ENCODE measurements at places on chromosomes 16 and 17.
A peak's percentile ranks its signal among the peaks of the same experiment; 100 is the strongest.

GRCh38 chr17:64097196-64097936, 32.6 kb downstream of the ERN1 start:
- DNase-seq, result no peak
- no peak overlapping the region for H3K4me3 ChIP-seq
- no peaks in the 10 kb centered on the region for H3K27me3 ChIP-seq
- peaks cover 20% of the 10 kb centered on the region for H3K36me3 ChIP-seq
- peak overlapping the region; percentile 14 for H3K27ac ChIP-seq

DNA sequence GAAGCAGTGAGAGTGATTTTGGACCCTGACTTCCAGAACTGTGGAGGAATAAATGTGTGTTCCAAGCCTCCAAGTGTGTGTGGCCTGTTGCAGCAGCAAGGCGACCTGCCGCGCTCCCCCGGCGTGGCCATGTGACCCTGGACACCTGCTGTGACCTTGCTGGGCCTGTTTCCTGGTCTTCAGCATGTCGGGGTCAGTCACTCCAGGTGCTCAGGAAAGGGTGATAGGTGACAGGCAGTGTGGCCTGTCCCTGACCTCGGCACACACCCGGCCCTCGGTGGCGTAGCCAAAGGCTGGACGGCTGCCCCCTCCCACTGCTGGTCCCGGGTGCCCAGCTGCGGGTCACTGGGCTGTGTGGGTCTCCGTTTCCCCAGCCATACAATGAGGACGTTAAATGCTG, 31.8 kb upstream of the ZNF469 start:
- H3K27me3 ChIP-seq, result no peaks in the 10 kb centered on the region
- H3K36me3 ChIP-seq, result no peaks in the 10 kb centered on the region
- no peak overlapping the region for H3K27ac ChIP-seq
- no peak for DNase-seq
- peaks cover 6% of the 10 kb centered on the region for H3K4me1 ChIP-seq

DNA sequence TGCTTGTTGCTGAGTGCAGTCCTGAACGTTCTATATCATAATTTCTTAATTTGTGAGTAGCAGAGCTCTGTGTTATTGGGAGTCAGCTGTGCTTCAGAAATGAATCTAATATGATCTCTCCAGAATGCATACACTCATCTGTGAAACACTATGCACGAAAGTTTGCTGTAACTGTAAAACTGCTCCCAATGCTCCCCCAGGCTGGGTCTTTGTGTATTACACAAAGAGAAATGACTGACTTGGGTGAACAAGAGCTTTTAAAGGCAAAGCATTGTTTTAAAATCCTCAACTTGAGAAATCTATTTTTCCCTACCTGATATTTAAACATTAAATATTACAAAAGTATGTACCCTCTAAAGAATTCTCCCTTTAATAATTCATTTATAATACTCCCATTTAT, 636.7 kb upstream of the KIF2B start:
- no peaks in the 10 kb centered on the region for H3K4me1 ChIP-seq
- no peak overlapping the region for H3K27ac ChIP-seq
- no peak overlapping the region for H3K4me3 ChIP-seq
- no peaks in the 10 kb centered on the region for H3K27me3 ChIP-seq
- H3K36me3 ChIP-seq, result peaks cover 7% of the 10 kb centered on the region

- no peak within 1 kb of the TSS for H3K27ac ChIP-seq
- H3K4me3 ChIP-seq, result peak within 1 kb of the TSS; percentile 76
- H3K4me1 ChIP-seq, result peaks cover 26% of the 10 kb centered on the region
- peaks cover 5% of the 10 kb centered on the region for H3K27me3 ChIP-seq
- H3K36me3 ChIP-seq, result no peaks in the 10 kb centered on the region
- peak; percentile 92 for DNase-seq
These were observed at the start of gene PAQR4 for GRCh38 chr16:2968738-2969544. Gene PAQR4 (plus strand): TSS chr16:2969348. CDS start chr16:2969675, 327 bp downstream.
